Endothelial cell (in vitro differentiated cells): ENCODE measurements at places on chromosomes 6 and 20.

DNA sequence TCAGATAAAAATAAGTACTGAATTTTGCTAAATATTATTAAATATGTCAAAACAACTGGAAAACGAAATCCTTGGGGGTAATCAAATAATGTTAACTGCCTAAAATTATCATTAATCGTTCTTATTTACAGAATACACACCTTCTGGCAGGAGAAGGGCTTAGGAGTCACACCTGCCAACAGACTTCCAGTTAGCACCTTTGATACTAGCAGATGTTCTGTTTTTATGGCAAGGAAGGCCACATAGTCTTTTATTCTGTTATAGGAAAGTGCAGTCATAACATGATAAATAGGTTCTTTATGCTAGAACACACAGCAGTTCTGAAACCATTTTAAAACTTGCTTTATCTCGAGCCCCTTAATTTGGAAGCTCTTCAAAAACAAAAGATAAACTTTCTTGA is 464.1 kb downstream of the UTRN start:
- no peak for DNase-seq
- no peaks in the 10 kb centered on the region for H3K27me3 ChIP-seq
- no peaks in the 10 kb centered on the region for H3K36me3 ChIP-seq
- H3K4me3 ChIP-seq = no peak overlapping the region

- H3K4me3 ChIP-seq = no peak overlapping the region
- peaks cover 3% of the 10 kb centered on the region for H3K36me3 ChIP-seq
- H3K27me3 ChIP-seq = no peaks in the 10 kb centered on the region
- peaks cover 3% of the 10 kb centered on the region for H3K4me1 ChIP-seq
- no peak for DNase-seq
These were observed 24.5 kb upstream of the ABCC10 start for GRCh38 chr6:43402820-43403219.

- H3K27me3 ChIP-seq = peaks cover 7% of the 10 kb centered on the region
- peaks cover 13% of the 10 kb centered on the region for H3K4me1 ChIP-seq
- DNase-seq = no peak
- H3K36me3 ChIP-seq = no peaks in the 10 kb centered on the region
These were observed 42.1 kb downstream of the HLA-DPB1 start for GRCh38 chr6:33117811-33118277.

- H3K4me1 ChIP-seq = peaks cover 8% of the 10 kb centered on the region
- no peaks in the 10 kb centered on the region for H3K36me3 ChIP-seq
- DNase-seq = no peak
- H3K27me3 ChIP-seq = peaks cover 1% of the 10 kb centered on the region
- no peak overlapping the region for H3K4me3 ChIP-seq
These were observed 213.9 kb upstream of the SSTR4 start for GRCh38 chr20:22821081-22821727.

- H3K27me3 ChIP-seq = peaks cover 13% of the 10 kb centered on the region
- no peak for DNase-seq
- no peak overlapping the region for H3K27ac ChIP-seq
- no peaks in the 10 kb centered on the region for H3K36me3 ChIP-seq
These were observed 4.6 kb downstream of the KCNK15 start for GRCh38 chr20:44750081-44750805.

GRCh38 chr20:47293631-47294030 is 62.9 kb downstream of the ZMYND8 start:
- H3K36me3 ChIP-seq = peaks cover 71% of the 10 kb centered on the region
- no peak overlapping the region for H3K27ac ChIP-seq
- H3K27me3 ChIP-seq = no peaks in the 10 kb centered on the region
- DNase-seq = no peak

DNA sequence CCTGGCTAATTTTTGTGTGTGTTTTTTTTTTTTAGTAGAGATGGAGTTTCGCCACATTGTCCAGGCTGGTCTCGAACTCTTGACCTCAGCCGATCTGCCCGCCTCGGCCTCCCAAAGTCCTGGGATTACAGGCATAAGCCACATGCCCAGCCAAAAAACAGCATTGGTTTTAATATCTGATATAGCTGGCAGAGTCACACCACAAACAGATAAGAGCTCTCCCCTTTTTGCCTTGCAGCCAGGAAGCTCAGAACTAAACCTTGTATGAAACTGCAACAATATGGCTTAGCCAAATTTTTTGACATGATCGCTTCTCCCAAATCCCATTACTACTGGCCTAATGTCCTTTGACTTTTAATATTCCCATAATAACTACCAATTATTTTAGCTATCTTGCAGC is 4.9 kb downstream of the ACOT8 start:
- H3K36me3 ChIP-seq = peaks cover 32% of the 10 kb centered on the region
- peaks cover 4% of the 10 kb centered on the region for H3K27me3 ChIP-seq
- H3K27ac ChIP-seq = no peak overlapping the region
- peaks cover 10% of the 10 kb centered on the region for H3K4me1 ChIP-seq
- DNase-seq = no peak

DNA sequence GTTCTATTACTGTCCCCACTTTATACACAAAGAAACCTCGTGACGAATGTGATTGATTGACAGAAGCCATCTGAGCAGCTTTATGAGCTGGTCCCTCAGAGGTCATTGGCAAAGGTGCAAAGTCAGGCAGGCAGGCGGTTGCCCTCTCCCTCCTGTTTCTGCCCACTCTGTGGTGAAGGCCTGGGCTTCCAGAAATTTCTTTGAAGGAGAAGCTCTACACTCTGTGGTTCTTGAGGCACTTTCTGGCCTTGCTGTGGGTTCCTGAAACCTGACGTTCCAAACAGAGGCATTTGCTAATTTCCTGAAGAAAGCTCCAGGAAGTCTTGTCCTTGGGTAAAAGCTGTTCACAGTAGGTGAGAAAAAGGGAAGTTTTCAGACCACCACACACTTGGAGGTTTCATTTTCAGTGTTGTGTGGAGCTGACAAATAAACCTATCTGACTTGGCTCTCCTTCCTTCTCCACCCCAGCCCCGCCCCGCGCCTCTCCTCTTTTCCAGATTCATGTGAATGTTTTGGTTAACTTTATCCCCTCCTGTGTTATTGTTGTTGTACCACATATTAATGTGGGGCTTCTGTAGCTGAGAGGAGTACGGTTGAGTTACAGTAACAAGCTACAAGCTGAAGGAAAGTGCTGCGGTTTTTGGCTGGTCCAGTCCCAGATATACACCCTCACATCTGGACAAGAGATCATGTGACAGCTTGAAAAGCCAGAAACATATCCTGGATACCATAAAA is 274.1 kb downstream of the CLIC5 start:
- DNase-seq = no peak
- no peaks in the 10 kb centered on the region for H3K36me3 ChIP-seq
- no peak overlapping the region for H3K4me3 ChIP-seq
- H3K4me1 ChIP-seq = peaks cover 10% of the 10 kb centered on the region

DNA sequence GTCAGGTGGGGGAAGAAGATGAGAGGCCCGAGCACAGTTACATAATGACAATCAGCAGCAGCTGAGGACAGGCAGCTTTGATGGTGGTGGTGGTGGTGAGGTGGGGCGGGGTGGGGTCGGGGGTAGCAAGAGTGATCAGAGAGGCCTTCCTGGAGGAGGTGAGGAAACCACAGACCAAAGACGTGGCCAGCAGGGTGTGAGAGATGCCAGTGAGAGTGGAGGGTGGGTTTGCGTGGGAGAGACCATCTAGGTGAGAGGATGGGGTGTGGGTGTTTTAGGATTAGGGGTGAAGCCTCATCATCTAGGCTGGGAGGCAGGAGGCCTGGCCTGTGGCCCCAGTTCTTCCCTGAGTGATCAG is 76.0 kb upstream of the TOX2 start:
- DNase-seq = no peak
- H3K4me1 ChIP-seq = no peaks in the 10 kb centered on the region
- H3K27ac ChIP-seq = no peak overlapping the region
- peaks cover 1% of the 10 kb centered on the region for H3K27me3 ChIP-seq
- no peak overlapping the region for H3K4me3 ChIP-seq

- no peak overlapping the region for H3K4me3 ChIP-seq
- no peaks in the 10 kb centered on the region for H3K4me1 ChIP-seq
- DNase-seq = no peak
These were observed 51.3 kb downstream of the PHF20 start for GRCh38 chr20:35823147-35823546.

DNA sequence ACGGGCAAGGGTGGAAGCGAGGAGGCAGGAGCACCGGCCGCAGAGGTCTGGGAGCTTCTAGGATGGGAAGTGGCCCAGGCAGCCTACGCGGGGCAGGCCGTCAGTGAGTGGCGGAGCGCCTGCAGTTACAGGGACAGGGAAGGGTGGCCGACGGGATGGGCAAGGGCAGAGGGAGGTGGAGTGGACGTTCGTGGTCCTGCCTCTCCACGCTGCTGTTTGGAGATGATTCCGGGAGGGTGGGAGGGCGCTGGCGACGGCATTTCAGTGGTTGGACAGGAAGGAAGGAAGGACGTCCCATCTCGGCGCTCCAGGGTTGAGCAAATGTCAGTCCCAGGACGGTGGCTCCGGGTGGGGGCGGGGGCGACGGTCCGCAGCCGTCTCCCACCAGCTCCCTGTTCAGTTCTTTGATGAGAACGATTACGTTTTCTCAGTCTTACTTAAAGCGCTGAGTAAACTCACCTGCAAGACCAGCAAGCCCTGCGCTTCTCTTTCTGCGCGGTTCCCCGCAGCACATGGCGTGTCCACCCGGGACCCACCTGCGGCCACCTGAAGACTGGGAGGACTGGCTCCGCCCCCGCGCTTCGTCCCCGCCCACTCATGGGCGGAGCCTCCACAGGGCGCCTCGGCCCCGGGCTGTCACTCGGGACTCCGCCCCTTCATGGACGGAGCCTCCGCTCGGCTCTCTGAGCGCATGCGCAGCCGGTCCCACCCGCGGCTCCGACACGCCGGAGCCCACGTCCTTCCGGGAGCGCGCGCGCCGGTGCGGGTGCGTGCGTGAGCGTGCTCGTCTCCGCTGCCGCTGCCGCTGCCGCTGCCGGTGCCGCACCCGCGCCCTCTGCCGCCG is at the start of gene DNAJC5:
Gene DNAJC5, plus strand, starts transcription at position 769 of the 844 bp plus-strand sequence. CDS start 33,220 bp downstream, outside the sequence.
- DNase-seq = peak; percentile 91
- peaks cover 16% of the 10 kb centered on the region for H3K36me3 ChIP-seq
- peaks cover 10% of the 10 kb centered on the region for H3K27me3 ChIP-seq
- peak within 1 kb of the TSS; percentile 98 for H3K4me3 ChIP-seq

DNA sequence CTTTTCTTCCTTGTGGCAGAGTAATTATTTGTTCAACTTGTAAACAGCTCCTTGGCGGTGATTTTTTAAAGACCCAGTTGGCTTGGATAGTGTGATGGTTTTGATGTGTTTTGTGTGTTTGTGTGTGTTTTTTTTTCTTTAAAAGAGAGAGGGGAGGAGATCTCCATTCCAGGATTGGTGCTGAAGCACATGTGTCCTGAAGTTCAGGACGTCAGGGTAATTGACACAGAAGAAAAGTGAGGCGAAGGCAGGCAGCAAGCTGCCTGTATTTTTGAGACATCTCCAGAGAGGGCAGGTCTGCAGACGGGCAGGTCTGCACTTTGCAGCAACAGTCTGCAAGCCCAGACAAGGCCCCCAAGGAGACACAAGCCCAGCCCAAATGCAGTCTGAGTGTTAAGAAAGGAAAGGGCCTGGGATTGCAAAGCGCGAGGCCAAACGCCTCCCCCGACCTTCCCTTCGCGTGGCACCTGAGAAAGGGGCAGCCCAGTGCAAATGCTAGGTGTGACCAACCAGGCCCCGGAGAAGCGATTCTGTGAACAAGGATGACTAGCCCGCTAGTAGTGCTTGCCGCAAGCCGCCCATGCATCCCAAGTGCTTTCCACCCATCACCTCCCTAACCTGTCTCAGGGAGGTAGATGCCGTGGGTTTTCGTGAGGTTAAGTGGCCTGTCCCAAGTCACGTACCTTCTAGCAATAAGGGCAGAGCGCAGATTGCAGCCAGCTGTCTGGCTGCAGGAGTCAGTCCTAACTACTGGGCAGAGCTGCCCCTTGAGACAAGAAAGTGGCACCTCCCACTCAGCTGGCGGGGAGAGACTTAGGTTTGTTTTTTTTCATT is 230.5 kb downstream of the ZMYND8 start:
- H3K27me3 ChIP-seq = no peaks in the 10 kb centered on the region
- DNase-seq = no peak
- H3K36me3 ChIP-seq = no peaks in the 10 kb centered on the region
- H3K27ac ChIP-seq = no peak overlapping the region

DNA sequence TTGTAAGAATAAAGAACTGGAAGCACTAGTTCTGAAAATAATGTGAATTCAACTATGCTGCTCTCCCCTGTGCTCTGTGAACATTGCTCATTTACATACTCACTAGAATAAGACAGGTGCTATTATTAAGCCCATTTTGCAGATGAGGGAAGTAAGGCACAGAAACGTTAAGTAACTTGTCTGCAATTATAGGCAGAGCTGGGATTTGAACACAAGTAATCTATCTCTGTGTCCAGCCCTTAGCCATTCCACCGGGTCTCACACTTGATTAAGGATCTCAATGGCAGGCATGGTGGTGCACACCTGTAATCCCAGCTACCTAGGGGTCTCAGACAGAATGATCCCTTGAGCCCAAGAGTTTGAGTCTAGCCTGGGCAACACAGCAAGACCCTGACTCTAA is 357.7 kb downstream of the CD83 start:
- no peak for DNase-seq
- no peak overlapping the region for H3K4me3 ChIP-seq
- no peaks in the 10 kb centered on the region for H3K27me3 ChIP-seq
- H3K36me3 ChIP-seq = no peaks in the 10 kb centered on the region

GRCh38 chr20:21325296-21325695 is 22.2 kb downstream of the XRN2 start:
- no peak overlapping the region for H3K4me3 ChIP-seq
- H3K27me3 ChIP-seq = peaks cover 5% of the 10 kb centered on the region
- H3K4me1 ChIP-seq = peaks cover 36% of the 10 kb centered on the region
- no peak for DNase-seq
- H3K27ac ChIP-seq = peak overlapping the region; percentile 7
- H3K36me3 ChIP-seq = peaks cover 4% of the 10 kb centered on the region

GRCh38 chr20:8434326-8434876 is 302.3 kb downstream of the PLCB1 start:
- no peaks in the 10 kb centered on the region for H3K36me3 ChIP-seq
- H3K4me3 ChIP-seq = no peak overlapping the region
- no peak overlapping the region for H3K27ac ChIP-seq
- H3K4me1 ChIP-seq = peaks cover 5% of the 10 kb centered on the region
- no peak for DNase-seq

DNA sequence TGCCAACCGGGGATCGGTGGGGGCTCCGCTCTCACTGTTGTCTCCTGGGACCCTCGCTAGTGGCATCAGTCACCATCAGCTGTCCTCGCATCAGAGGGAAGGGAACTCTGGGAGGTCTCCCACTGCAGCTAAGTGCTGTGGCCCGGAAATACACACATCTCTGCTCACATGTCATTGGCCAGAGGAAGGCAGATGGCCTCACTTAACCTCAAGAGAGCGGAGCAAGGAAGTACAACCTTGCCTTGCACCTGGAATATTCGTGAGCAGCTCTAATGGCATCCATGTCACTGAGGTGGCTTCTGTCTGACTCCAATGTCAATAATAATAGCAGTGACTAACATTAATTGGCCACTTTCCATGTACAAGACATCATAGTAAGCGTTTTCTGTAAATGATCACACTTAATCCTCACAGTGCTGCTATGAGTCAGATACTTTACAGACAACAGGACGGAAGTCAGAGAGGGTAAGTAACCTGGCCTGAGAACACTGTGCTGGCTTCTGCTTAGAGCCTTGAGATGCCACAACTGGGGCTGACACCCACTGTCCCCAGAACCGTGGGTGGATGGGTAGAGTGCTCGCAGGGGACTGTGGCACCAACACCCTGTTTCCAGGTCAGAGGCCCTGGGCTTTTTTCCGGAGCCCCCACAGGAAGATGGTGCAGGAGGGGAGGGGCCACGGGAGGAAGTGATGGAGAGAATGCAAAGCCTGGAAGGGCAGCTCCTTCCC is 6.0 kb downstream of the LHFPL5 start:
- H3K4me3 ChIP-seq = no peak overlapping the region
- DNase-seq = no peak
- H3K4me1 ChIP-seq = peaks cover 4% of the 10 kb centered on the region
- peaks cover 2% of the 10 kb centered on the region for H3K27me3 ChIP-seq
- H3K36me3 ChIP-seq = no peaks in the 10 kb centered on the region
- H3K27ac ChIP-seq = no peak overlapping the region
